LHCN-M2 (cell line): ENCODE measurements at places on chromosomes 12 and 14. TPM values are rescaled to one million over a fixed set of nuclear protein-coding genes. Genes with fewer than 3 reads are reported as not detected.

Gene NRDE2
- total RNA-seq: 4.2 and 5.9 TPM in 2 replicates

Gene TAS2R7
- 0.32 TPM in 1 of 2 replicates, not detected in the other for total RNA-seq

Gene ABHD12B
- total RNA-seq: not detected in 2 replicates

Gene CIDEB
- 0.34 TPM in 1 of 2 replicates, not detected in the other for total RNA-seq

- DNase-seq: no peak
These were observed 27.9 kb downstream of the SMUG1 start for GRCh38 chr12:54160769-54161480.

GRCh38 chr14:31572955-31573354 is 11.8 kb downstream of the NUBPL start:
- no peak for DNase-seq

DNA sequence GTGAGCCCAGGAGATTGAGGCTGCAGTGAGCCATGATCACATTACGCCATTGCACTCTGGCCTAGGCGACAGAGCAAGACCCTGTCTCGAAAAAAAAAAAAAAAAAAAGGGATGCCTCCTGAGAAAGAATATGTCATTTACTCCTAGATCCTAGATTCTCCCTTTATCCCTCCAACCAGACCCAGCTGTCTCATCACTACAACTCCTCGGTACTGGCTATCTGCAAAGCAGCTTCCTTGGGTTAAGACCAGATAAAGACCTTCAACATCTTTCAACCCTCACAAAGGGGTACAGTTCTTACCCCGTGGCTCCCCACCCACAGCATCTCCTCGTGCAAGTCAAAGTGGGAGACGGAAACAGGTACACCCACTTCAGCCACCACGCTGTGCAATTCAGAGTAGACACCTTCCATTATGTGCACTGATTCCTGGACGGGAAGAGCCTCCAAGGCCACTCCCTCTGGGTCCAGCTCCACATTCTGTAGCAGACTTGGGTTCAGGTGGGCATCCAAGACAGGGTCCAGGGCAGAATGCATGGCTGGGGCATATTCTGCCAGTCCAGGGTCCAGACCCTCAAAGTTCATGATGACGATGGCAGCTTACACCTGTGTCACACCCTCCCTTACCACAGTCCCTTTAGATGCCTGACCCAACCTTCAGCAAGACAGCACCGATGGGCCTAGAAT is 1.1 kb downstream of the PAN2 start:
- no peak for DNase-seq

GRCh38 chr14:96363751-96364336 is 518 bp downstream of the GSKIP start:
- peak; percentile 63 for DNase-seq

DNA sequence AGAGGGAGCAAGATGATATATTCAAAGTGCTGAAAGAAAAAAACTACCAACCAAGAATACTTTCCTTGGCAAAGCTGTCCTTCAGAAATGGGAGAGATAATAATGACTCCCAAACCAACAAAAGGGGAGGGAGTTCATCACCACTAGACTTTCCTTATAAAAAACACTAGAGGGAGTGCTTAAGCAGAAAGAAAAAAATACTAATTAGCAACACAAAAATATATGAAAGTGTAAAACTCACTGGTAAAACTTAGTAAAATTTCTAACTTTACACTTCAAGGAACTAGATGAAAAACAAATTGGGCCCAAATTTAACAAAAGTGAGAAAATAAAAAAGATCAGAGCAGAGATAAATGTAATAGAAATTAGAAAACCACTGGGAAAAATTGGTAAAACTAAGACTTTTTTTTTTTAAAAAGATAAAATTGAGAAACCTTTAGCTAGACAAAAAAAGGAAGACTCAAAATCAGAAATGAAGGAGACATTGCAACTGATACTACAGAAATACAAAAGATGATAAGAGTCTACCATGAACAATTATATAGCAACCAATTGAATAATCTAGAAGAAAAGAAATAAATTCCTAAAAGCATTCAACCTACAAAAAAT is 60.4 kb upstream of the FAR2 start:
- no peak for DNase-seq
